ENCODE measurements at places on chromosomes 1 and 21.
A peak's percentile ranks its signal among the peaks of the same experiment; 100 is the strongest.

- DNase-seq = no peak
Measured at GRCh38 chr1:53198241-53198651, 1.6 kb downstream of the CPT2 start.

DNA sequence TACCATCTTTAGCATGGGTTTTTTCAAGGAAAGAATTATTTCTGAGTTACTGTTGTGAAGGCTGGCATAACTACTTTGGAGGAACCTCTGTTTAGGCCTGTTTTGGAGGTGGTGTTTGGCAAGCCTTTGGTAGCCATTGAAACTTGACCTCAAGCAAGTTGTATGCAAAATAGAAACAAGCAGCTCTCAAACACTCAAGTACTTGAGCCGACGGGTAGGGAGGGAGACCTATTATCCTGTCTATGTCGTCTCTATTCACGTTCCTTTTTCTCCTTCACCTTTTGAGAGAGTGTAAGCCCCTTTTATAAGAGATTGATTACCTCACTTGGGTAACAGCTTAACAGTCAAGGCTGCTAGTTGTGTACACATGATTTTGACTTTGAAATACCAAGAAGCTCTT lies 878.3 kb upstream of the CXADR start:
- no peak for DNase-seq

DNA sequence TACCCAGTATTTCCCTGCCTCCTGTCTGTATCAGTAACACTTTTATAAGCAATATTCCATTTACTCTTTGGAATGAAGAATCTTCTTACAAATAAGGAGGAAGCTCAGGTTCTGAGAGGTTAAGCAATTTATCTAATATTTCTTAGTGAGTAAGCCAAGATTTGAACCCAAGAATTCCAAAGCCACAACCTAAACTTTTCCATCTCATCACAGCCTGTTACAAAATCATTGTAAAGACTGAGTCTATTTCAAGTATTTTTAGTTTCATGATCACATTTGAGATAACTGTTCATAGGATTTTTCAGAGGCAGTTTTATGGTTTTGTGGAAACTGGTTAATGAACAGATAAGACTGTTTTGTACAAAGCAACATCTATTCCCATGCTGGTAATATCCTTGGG lies 29.8 kb upstream of the HHAT start:
- DNase-seq = no peak

- DNase-seq = peak; percentile 93
Measured at GRCh38 chr1:6157528-6158174, 22.5 kb downstream of the CHD5 start.

DNA sequence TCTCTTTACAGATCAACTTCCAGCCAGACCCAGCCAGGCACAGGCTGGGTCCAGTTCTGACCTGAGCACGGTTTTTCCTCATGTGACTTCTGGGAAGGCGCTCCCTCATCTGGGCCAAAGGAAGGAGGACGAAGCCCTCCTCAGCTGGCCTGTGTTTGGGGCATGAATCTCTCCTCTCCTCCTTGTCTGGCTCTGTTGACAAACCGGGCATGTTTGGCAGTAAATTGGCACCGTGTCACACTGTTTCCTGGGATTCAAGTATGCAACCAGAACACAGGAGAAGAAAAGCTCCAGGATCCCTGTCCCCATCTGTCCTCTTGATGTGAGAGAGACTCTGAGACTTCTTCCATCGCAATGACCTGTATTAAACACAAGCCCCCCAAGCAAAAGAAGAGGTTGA lies 18.3 kb downstream of the NECAP2 start:
- no peak for DNase-seq

DNA sequence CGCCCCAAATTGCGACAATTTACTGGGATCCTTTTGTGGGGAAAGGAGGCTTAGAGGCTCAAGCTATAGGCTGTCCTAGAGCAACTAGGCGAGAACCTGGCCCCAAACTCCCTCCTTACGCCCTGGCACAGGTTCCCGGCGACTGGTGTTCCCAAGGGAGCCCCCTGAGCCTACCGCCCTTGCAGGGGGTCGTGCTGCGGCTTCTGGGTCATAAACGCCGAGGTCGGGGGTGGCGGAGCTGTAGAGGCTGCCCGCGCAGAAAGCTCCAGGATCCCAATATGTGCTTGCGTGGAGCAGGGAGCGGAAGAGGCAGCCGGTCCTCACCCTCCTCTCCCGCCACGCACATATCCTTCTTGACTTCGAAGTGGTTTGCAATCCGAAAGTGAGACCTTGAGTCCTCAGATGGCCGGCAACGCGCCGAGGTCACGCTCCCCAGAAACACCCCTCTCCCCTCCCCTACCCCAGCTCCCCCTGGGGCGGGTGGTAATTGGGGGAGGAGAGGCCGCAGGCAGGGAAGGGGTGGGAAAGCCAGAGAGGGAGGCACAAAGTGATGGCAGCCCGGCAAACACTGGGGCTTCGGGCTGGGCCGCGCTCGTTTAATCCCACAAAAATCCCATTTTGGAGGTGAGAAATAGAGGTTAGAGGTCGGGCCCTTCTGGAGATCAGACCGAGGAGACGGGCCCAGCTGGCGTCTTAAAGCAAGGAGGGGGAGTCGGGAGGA lies 6.2 kb downstream of the SIM2 start:
- DNase-seq = no peak

DNA sequence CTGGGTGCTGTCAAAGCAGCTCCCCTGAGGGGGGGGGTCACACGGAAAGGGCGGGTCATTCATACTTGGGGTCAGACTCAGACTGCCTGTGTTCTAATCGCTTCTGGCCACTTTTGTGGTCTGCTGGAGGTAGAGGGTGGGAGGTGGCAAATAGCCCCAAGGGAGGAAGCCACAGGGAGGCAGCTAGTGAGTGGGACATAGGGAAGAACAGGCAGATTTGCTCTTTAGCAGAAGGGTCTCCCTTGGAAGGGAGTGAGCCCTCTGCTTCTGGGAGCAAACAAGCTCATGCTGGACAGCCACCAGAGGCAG lies 24.5 kb downstream of the ACOT11 start:
- DNase-seq = no peak

DNA sequence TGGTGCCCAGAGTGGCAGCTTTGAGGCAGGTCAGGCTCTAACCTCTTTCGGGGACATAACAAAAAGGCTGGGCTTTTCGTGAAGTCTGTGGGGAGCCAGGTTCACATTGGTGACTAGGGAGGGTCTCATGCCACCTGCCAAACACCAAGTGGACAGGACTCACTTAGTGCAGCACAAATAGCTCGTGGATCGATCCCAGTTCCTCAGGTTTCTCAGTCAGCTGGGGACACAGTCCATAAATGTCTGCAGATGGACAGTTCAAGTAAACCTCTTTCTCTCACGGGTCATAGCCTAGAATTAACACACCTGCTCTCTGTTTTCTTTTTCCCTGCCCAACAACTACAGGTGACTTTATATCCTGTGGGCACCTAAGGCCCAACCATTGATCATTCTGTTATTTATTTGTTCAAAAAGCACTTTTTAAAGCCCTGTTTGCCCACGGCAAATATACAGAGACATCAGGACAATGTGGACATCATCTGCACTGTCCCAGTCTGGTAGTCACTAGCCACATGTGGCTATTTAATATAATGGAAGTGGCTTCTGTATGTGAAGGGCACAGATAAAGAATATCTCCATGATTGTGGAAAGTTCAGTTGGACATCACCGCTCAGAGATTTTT lies 53.5 kb downstream of the CAPN2 start:
- no peak for DNase-seq

GRCh38 chr1:197958438-197959305 lies 41.5 kb downstream of the LHX9 start:
- DNase-seq = no peak

GRCh38 chr21:33026878-33027400 lies 1.2 kb downstream of the OLIG2 start:
- DNase-seq = no peak

- no peak for DNase-seq
Measured at GRCh38 chr1:96306809-96307560, 414.6 kb upstream of the PTBP2 start.

DNA sequence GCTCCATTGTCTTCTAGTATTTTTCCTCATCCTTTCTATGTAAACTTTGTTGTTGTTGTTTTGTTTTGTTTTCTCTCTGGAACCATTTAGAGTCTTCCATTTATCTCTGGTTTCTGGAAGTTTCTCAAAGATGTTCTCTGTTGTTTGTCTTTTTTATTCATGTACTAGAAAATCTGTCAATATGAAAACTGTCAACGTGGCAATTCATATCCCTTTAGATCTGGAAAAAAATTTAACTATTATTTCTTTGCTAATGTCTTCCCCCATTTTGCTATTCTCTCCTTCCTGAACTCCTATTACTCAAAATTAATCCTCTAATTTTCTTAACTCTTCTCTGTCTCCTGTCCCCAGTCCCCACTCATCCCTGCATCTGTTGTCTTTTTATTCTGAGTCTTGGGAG lies 55.9 kb upstream of the LRRN2 start:
- DNase-seq = no peak

DNA sequence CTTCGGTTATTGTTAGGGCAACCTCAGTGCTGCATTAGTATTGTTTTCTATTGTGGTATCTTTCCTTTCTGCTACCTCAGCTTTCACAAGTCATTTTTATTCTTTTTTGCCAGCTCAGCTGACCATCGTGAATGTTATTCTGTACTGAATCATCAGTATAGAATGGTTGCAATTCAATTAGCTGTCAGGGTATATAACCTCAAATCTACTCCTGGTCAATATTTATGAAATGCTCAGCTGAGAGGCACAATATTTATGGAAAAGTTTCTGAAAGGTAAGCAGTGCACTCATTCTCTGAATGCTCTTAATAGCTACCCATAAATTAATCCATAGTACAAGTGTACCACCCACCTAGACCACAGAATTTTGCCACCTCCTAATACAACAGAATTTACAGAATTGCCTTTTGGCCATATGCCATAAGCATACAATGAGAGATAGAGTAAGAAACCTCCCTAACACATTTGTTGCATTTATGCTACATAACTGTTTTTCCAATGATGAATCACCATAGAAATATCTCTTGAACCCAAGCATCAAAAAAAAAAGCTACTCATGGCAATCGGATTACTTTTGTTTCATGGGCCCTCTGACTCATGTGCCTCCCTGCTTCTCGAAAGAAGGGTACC lies 732.6 kb upstream of the CHRM3 start:
- DNase-seq = no peak

DNA sequence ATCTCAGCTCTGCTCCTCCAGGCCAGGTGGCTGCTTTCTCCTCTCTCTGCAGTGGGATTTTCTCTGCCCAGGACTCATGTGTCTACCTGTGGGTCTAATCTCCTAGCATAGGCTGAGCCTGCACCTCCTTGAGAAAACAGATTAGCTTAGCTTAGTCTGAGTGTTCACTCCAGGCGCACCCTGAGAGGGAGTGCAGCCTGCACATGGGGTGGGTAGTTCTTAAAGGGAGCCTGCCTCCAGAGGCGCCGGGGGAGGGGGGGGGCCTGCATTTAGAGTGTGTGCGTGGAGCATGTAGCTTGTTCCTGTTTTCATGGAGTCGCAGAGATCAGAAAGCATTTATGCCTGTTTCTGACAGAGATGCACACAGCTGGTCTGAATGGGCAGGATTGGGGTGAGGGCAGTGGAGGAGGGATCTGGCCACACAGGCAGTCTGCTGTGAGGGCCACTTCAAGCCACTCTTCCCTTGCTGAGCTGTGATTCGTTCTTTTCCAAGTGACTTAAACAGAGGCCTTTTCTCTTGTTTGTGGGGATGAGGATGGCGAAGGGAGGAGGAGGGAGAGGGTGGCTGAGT lies 45.2 kb downstream of the GALNT2 start:
- DNase-seq = no peak

DNA sequence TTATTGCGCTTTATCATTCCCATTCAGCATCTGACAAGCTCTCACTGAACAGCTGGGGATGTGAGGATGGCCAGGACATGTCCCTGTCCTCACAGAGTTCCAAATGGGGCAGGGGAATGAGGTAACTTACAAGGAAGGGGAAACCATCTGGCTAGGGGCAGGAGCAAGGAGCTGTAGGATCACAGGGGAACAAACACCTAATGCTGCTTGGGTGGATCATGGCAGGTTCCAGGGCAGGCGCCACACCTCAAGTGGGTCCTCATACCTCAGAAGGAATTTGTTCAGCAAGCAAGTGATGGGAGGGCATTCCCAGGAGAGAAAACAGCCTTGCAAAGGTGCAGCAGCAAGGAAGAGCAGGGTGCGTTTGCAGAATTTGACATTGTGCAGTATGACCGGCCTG lies 35.1 kb upstream of the GRIK3 start:
- no peak for DNase-seq

GRCh38 chr1:42936309-42937078 lies 22.2 kb downstream of the SLC2A1 start:
- no peak for DNase-seq

- no peak for DNase-seq
Measured at GRCh38 chr1:10173582-10173981, 36.8 kb upstream of the KIF1B start.

GRCh38 chr1:164589961-164590507 lies 31.1 kb downstream of the PBX1 start:
- DNase-seq = no peak

- DNase-seq = no peak
Measured at GRCh38 chr1:27018316-27018715, 5.7 kb upstream of the TENT5B start.

- no peak for DNase-seq
Measured at GRCh38 chr1:200062143-200062542, 34.6 kb downstream of the NR5A2 start.

- no peak for DNase-seq
Measured at GRCh38 chr1:186611156-186611555, 69.1 kb downstream of the PTGS2 start.

DNA sequence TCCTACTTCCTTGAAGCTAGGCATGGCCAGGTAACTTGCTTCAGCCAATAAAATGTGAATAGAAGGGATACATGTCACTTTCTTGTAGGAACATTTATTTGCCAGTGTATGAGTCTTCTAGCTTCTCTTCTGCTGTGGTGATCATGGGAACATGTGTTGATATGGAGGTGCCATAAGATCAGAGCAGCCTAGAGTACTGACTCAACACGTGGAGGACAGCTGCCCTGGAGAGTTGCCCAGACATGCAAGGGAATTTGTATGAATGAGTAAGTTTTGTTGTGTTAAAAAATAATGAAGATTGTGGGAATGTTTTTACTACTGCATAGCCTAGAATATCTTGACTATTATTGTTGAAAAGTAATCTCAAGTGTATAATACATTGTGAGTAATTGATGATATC lies 502.3 kb downstream of the NUF2 start:
- no peak for DNase-seq

DNA sequence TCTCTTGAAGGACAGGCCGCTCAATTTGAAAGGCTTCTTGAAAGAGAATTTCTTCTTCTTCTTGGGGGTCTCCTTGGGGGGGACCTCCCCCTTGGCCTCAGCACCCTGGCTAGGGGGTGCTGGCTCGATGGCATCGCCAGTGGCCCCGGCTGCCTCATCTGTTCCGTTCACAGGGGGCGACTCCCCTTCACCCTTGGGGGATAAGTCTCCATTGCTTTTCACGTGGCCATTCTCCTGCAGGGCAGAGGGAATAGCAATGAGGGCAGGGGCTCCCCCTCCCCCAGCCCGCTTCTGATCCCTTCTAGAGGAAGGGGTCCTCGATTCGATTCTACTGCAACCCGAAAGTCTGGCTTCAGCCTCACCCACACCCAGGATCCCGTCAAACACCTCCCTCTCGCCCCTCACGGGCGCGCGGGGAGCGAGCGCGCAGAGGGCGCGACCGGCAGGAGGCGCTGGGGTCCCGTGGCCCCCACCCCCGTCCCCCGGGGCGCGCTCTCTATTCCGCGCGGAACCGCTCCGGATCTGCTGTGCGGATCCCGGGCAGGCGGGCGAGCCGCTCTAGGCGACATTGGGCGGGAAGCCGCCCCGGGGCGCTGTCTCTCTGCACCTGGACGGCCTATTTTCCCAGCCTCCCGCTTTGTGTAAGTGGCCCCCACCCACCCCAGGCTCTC lies 1.0 kb downstream of the MARCKSL1 start:
- no peak for DNase-seq
